ENCODE measurements at places on chromosomes 12 and 14. TPM values are rescaled to one million over a fixed set of nuclear protein-coding genes. Genes with fewer than 3 reads are reported as not detected.

Gene SERPINA12
- total RNA-seq: not detected

Gene P2RX7
- 1.1 TPM for total RNA-seq

Gene DBX2
- 0.09 TPM for total RNA-seq

Gene OR4E2
- not detected for total RNA-seq

Gene CAPS2
- 2.5 TPM for total RNA-seq

Gene LYSET
- total RNA-seq: 16.6 TPM

Gene KRT82
- total RNA-seq: not detected

Gene C3AR1
- 19.0 TPM for total RNA-seq

DNA sequence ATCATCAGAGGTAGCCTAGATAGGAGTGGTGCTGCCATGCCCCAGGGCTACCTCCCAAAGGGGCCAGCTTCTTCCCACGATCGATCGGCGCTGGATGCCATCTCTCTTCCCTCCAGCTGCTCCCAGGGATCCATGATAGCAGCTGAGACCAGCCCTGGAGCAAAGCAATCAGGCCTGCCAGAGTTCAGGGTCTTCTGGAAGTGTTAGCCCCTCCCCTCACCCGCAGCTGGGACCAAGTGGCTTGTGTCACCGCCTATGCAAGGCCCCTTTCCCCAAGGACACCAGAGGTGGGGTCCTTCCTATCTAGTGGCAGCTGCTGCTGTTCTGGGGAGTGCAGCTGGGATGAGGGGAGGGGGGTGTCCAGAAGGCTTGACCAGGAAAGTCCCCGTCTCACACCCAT lies 87.0 kb downstream of the IRF2BPL start:
- no peaks in the 10 kb centered on the region for H3K36me3 ChIP-seq
- no peak overlapping the region for H3K4me3 ChIP-seq
- H3K4me1 ChIP-seq: no peaks in the 10 kb centered on the region
- H3K27ac ChIP-seq: no peak overlapping the region

GRCh38 chr12:83190631-83191390 lies 504.1 kb downstream of the TMTC2 start:
- no peak overlapping the region for H3K4me3 ChIP-seq
- H3K27ac ChIP-seq: no peak overlapping the region
- no peaks in the 10 kb centered on the region for H3K36me3 ChIP-seq
- peaks cover 6% of the 10 kb centered on the region for H3K4me1 ChIP-seq
- no peak for DNase-seq
- H3K27me3 ChIP-seq: no peaks in the 10 kb centered on the region

DNA sequence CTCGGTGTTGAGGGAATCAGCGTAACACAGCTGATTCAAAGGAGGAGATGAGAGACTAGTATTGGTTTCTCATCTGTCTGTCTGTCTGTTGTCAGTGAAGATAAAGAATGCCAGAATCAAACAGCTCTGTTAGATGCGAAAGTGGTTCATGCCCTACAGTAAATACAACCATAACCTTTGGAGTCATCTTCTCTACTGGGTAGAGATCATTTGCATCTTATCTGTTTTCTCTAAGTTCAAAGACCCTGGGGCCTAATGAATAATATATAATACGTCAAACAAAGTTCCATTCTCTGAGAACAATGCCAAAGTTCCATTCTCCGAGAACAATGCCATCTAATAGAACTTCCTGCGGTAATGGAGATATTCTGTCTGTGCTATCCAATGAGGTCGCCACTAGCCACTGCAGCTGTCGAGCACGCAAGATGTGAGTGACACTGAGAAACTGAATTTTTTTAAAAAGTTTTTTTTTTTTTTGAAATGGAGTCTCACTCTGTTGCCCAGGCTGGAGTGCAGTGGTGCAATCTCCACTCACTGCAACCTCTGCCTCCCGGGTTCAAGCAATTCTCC lies 6.6 kb downstream of the IL31 start:
- no peaks in the 10 kb centered on the region for H3K27me3 ChIP-seq
- H3K4me3 ChIP-seq: no peak overlapping the region
- H3K36me3 ChIP-seq: no peaks in the 10 kb centered on the region
- H3K4me1 ChIP-seq: no peaks in the 10 kb centered on the region
- H3K27ac ChIP-seq: no peak overlapping the region

- H3K4me3 ChIP-seq: no peak overlapping the region
- no peak overlapping the region for H3K27ac ChIP-seq
- H3K27me3 ChIP-seq: no peaks in the 10 kb centered on the region
- DNase-seq: no peak
- no peaks in the 10 kb centered on the region for H3K36me3 ChIP-seq
- no peaks in the 10 kb centered on the region for H3K4me1 ChIP-seq
These were observed 13.7 kb upstream of the OR4K5 start for GRCh38 chr14:19906665-19907064.

- no peaks in the 10 kb centered on the region for H3K27me3 ChIP-seq
- H3K4me1 ChIP-seq: peaks cover 5% of the 10 kb centered on the region
- DNase-seq: no peak
- H3K36me3 ChIP-seq: no peaks in the 10 kb centered on the region
- H3K4me3 ChIP-seq: no peak overlapping the region
These were observed 90.3 kb upstream of the EEA1 start for GRCh38 chr12:93019212-93019927.

DNA sequence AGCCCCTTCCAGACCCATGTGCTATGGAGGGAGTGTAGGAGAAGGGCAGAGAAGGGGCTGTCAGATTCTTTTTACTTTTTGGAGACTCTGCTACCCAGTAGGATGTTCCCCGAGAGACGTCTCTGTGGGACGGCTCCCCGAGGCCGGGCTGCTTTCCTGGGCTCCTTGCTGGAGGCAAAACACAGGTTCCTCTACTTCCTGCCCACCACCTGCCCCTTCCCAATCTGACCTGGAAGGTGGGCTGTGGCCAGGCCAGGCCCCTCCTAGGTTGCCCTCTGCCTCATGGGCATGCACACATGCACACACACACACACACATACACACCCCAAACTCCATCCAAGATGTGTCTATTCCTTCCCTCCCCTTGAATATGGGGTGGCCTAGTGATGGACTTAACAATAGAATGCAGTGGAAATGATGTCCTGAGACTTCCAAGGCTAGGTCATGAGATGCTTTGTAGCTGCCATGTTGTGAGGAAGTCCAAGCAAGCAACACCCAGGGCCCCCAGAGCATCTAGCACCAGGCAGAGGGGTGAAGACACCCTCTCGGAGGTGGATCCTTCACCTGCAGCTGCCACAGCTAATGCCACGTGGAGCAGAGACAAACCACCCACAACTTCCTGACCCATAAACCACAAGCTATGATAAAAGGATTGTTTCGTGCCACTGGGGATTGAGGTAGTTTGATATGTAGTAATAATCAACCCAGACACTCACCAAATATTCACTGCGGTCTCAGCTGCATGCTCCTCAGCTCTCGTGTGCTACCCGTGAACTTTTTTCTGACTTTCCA lies 1.6 kb upstream of the ASB2 start:
- no peaks in the 10 kb centered on the region for H3K4me1 ChIP-seq
- H3K27me3 ChIP-seq: no peaks in the 10 kb centered on the region
- H3K4me3 ChIP-seq: no peak overlapping the region
- no peak overlapping the region for H3K27ac ChIP-seq
- H3K36me3 ChIP-seq: no peaks in the 10 kb centered on the region

- no peak overlapping the region for H3K27ac ChIP-seq
- no peaks in the 10 kb centered on the region for H3K36me3 ChIP-seq
- H3K4me1 ChIP-seq: no peaks in the 10 kb centered on the region
- DNase-seq: no peak
- no peak overlapping the region for H3K4me3 ChIP-seq
These were observed 36.9 kb downstream of the MVK start for GRCh38 chr12:109610523-109610922.

DNA sequence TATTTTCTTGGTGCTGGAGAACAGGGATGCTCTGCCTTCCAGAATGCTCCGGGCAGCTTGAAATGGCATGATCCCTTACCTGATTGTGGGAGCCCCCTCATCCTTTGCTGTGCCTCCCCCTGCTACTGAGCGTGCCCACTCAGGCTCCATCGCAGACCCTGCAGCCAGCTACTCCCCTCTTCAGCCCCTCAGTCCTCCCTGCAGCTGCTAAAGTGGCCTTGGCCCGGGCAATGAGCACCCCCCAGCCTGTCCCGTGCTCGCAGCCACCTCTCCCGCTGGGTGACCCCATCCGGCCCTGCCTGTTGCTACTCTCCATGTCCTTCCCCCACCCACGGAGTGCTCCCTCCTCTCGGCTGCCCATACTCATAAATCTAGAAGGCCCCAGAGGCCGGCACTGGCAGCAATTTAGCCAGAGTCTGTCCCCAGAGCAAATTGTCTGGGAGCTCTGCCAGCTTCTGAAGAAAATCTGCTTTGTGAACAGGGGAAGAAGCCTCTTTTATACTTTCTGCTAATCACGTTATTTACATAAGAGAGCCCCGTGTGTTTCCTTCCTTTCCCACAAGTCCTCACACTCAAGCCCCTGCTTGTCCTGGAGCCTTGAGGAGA lies 143.7 kb upstream of the FRMD6 start:
- H3K27ac ChIP-seq: peak overlapping the region; percentile 41
- no peaks in the 10 kb centered on the region for H3K27me3 ChIP-seq
- H3K4me3 ChIP-seq: no peak overlapping the region
- H3K36me3 ChIP-seq: no peaks in the 10 kb centered on the region
- H3K4me1 ChIP-seq: no peaks in the 10 kb centered on the region

GRCh38 chr14:72513965-72514659 lies 379.8 kb downstream of the DPF3 start:
- H3K4me3 ChIP-seq: no peak overlapping the region
- H3K36me3 ChIP-seq: no peaks in the 10 kb centered on the region
- H3K27ac ChIP-seq: no peak overlapping the region
- no peaks in the 10 kb centered on the region for H3K27me3 ChIP-seq

GRCh38 chr12:89376844-89377243 lies 24.5 kb upstream of the DUSP6 start:
- no peak overlapping the region for H3K27ac ChIP-seq
- no peaks in the 10 kb centered on the region for H3K4me1 ChIP-seq
- no peak for DNase-seq
- no peak overlapping the region for H3K4me3 ChIP-seq
- no peaks in the 10 kb centered on the region for H3K36me3 ChIP-seq

DNA sequence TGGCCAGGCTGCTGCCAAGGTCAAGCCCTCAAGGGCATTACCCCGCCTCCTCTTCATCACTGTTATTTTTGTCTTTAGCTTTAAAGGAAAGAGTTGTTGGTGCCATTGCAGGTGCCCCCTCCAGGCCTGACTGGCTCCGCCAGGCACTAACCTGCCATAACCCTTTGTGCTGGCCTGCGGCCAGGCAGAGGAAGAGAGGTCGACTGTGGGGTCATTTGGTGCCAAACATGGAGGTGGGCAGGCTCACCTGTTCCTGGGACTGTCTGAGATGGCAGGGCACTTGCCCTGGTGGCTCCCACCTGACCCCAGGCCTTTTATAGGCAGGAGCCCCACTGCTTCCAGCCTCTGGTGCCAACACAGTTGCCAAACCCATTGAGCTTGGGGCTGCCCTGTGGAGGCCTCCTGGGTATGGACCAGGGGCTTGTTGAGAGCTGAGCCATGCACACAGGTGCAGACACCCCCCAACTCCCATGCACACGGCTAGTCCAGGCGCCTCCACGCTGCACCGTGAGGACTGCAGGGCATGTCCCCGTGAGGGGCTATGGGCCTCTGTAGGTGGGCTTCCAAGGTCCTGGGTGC lies 29.4 kb upstream of the PLD4 start:
- H3K4me1 ChIP-seq: peaks cover 9% of the 10 kb centered on the region
- no peaks in the 10 kb centered on the region for H3K36me3 ChIP-seq
- H3K27me3 ChIP-seq: no peaks in the 10 kb centered on the region
- no peak overlapping the region for H3K27ac ChIP-seq
- no peak overlapping the region for H3K4me3 ChIP-seq

DNA sequence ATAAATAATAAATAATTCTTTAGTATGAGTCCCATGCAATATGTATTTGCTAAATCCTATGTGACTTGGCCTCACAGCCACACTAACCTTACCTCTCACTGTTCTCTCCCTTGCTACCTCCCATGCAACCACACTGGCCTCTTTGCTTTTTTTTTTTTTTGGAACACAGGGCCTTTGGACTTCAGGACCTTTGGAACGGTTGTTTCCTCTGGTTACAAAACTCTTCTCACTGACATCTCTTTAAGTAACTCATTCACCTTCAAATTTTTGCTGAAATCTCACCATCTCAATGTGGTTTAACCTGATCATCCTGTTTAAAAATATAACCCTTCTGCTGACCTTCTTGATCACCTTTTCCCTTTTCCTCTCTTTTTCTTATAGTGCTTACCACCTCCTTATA lies 194.0 kb downstream of the SSPN start:
- H3K27ac ChIP-seq: no peak overlapping the region
- DNase-seq: no peak
- H3K4me1 ChIP-seq: no peaks in the 10 kb centered on the region
- H3K4me3 ChIP-seq: no peak overlapping the region

- peaks cover 15% of the 10 kb centered on the region for H3K4me1 ChIP-seq
- H3K27ac ChIP-seq: no peak overlapping the region
- no peaks in the 10 kb centered on the region for H3K27me3 ChIP-seq
- no peak for DNase-seq
- no peaks in the 10 kb centered on the region for H3K36me3 ChIP-seq
- no peak overlapping the region for H3K4me3 ChIP-seq
These were observed 69.6 kb downstream of the NINJ2 start for GRCh38 chr12:593396-594270.

DNA sequence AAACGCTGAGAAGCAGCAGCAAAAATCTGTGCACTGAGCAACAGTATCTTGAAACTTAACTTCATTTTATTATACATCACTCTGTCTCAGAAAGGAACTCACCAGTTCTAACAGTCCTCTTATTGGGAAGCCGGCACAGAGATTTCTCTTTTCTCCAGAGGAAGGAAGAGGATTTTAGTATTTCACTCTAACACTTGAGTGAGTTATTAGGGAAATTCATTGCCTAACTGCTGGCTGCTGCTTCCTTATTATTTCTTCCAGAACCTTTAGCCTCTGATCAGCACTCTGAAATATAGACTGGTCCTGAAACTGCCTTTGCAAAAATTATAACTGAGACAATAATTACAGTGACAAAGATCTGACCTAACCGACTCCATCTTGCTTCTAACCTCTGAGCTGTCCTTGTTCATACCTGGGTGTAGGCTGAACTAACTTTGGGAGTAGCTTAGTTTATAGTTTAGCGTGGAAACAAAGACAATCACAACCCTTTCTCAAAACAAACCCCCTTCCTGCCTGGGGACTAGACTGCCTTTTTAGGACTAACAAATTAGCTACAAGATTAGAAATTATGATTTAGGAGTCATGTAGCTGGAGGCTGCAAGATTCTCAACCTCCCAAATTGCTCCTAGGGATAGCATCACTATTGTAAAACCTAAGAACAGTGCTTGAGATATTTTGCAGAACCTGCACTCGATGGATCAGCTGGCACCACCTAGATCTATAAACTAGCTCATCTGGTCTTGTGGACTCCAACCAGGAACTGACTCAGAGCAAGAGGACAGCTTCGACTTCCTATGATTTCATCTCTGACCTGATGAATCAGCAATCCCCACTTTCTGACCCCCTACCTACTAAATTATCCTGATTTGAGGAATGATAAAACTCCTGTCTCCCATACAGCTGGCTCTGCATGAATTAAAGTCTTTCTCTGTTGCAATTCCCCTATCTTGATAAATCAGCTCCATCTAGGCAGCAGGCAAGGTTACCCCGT lies 117.5 kb downstream of the DYRK2 start:
- DNase-seq: no peak
- H3K36me3 ChIP-seq: no peaks in the 10 kb centered on the region
- no peaks in the 10 kb centered on the region for H3K4me1 ChIP-seq
- H3K27me3 ChIP-seq: no peaks in the 10 kb centered on the region
- H3K27ac ChIP-seq: no peak overlapping the region
- H3K4me3 ChIP-seq: no peak overlapping the region

GRCh38 chr14:90061685-90062126 lies at the start of gene KCNK13:
Gene KCNK13 (plus strand): TSS chr14:90061994. CDS start chr14:90062206, 212 bp downstream.
- no peak for DNase-seq
- peak within 1 kb of the TSS; percentile 46 for H3K4me3 ChIP-seq
- no peaks in the 10 kb centered on the region for H3K36me3 ChIP-seq
- peaks cover 8% of the 10 kb centered on the region for H3K4me1 ChIP-seq

Data from pancreas (tissue), 10 donors.